Osteocyte (in vitro differentiated cells): ENCODE measurements at places on chromosomes 6 and 20.

GRCh38 chr20:910870-911770 lies 5.0 kb downstream of the ANGPT4 start:
- DNase-seq, result no peak

- DNase-seq, result no peak
Observed at GRCh38 chr6:47737406-47737805, 39.0 kb downstream of the ADGRF4 start.

DNA sequence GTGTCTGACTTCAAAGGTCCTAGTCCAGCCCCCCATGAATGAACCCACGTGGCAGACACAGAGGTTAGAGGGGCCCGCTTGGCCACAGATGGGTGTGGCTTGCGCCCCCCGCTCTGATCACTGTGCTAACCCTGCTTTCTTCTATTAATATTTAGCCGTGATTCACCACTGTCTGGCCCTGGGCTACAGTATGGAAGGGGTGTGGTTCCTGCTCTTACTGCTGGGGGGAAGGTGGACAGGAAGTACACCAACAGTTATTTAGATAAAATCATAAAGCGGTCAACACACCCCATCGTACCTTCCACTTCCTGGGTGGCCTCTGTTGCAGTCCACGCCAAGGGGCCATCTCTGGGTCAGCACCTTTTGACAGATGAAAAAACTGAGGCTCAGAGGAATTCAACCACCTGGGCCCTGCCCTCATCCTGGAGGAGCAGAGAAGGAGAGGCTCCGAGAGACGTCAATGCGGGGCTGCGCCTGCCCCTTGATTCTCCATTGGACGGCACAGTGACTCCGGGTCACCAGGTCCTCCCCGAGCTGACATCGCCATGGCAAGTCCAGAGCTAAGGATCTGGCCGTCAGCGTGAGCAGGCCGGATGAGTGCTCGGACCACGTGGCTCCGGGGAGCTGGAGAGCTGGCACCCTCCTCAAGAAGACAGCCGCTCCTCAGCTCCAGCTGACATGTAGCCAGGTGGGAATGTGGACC lies 206.3 kb downstream of the PREX1 start:
- no peak for DNase-seq

GRCh38 chr20:46056027-46056833 lies 27.2 kb downstream of the SLC12A5 start:
- DNase-seq, result peak; percentile 73

- no peak for DNase-seq
Observed at GRCh38 chr20:18665135-18665534, 77.3 kb downstream of the DTD1 start.

DNA sequence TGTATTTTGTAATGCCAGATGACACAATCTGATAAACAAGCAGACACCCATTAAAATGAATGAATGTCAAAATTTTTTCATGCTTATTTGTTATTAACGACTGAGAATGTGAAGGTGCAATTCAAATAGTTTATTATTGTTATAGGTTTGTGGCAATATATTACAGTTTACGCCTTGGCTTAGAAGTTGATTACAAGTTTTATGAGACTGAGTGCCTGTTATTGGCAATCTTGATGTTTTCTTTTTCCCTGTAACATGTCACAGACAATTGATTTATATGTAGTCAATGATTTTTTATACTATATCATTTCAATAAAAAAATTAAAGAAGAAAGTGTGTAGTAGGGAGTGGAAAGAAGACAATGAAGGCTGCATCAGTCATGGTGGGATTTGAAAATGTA lies 144.1 kb upstream of the EEF1E1 start:
- no peak for DNase-seq

- DNase-seq, result no peak
Observed at GRCh38 chr6:1461736-1462135, 72.4 kb downstream of the FOXF2 start.

DNA sequence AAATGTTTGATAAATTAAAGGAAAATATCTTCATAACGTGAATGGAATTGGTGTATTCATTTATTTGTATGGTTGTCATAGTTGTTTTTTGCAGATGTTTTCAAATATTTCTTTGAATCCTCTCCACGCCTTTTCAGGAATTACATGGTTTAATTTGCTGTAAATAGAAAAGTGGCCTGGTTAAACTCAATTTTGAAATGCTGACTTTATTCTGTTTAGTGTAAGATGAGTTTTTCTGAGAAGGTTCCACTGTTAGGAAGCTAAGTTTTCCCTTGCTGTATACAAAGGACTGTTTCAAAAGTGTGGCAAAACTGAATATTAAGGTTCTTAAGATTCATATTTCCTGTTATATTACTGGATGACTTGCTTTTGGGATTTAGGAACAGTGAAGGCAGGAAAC lies 503 bp upstream of the ZC2HC1B start:
- DNase-seq, result no peak

DNA sequence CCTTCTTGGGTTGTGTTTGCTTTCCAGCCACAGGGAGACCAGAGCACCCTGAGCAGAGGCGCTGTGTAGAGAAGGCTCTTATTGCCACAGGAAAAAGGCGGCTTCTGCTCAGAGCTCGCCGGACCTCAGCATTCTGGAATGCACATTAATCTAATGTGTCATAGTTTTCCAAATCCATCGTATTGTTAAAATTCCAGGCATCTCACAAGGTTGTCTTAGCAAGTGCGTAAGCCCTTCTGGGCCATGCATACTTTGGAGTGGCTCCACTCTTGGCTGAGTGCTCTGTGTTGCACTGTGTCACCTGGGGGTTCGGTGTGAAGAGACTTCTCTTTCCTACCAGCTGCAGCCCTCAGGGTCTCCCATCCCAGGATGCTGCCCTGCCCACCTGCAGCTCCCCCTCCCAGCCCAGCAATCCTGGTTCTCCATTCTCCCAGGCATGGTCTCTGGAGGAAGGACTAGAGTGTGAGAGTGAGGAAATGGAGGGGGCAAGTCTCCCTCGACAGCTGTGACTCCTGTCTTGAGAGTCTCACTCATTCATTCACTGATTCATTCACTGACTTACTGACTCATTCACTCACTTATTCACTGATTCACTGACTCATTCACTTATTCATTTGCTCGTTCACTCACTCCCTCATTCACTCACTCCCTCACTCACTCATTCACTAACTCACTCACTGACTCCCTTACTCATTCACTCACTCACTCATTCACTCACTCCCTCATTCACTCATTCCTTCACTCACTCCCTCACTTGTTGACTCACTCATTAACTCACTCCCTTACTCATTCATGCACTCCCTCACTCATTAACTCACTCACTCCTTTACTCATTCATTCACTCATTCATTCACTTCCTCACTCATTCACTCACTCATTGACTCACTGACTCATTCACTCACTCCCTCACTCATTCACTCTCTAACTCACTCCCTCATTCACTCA lies 83.7 kb upstream of the MPC1 start:
- DNase-seq, result no peak

GRCh38 chr6:106609699-106610098 lies 19.6 kb downstream of the RTN4IP1 start:
- no peak for DNase-seq

DNA sequence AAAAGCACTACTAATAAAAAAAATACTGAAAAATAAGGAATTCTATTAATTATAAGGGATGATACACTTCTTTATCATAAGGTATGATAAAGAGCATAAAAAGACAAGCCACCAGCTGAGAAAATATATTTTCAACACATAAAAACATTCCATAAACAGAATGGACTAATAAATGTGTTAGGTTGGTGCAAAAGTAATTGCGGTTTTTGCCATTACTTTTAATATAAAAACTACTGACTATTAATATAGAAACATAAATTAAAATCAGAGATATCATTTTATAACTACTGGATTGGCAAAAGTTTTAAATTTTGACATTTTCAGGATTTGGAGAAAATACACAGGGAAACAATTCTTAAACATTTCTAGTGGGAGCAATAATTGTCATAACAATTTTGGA lies 37.1 kb upstream of the FKBP1C start:
- no peak for DNase-seq

- DNase-seq, result no peak
Observed at GRCh38 chr6:153963352-153963751, 75.7 kb upstream of the OPRM1 start.

- DNase-seq, result no peak
Observed at GRCh38 chr20:17395729-17396128, 135.4 kb downstream of the BFSP1 start.

DNA sequence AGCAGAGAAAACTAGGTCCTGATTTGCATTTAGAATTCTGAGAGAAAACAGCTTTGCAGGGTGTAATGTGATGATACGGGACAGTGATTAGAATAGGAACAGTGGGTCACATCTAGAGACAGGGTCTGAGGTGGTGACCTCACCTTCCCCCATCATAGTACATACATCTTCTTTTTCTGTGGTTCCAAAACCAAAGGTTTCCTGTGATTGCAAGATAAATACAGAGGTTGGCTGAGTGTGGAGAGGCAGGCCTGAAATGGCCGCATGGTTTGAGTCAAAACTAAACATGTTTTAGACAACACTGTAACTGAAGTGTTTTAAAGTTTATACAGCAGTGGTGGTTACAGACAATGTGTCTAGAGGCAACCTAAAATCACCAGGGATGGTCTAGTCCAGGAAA lies 10.4 kb upstream of the NT5DC1 start:
- DNase-seq, result no peak

GRCh38 chr6:2257363-2257762 lies 12.0 kb upstream of the GMDS start:
- no peak for DNase-seq

- no peak for DNase-seq
Observed at GRCh38 chr6:20168690-20169089, 43.6 kb downstream of the MBOAT1 start.

DNA sequence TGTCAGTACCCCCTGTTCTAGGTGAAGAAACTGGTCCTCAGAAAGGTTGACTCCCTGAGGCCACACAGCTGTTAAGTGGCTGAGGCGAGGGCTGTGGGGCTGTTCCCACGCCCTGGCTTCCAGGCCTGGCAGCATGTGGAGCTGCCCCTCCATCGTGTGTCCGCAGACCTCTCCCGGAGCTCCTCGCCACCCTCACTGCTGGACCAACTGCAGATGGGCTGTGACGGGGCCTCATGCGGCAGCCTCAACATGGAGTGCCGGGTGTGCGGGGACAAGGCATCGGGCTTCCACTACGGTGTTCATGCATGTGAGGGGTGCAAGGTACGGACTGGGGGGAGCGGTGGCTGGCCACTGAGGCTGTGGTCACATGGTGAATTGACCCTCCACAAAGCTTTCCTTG lies 32.2 kb upstream of the FANCE start:
- no peak for DNase-seq

DNA sequence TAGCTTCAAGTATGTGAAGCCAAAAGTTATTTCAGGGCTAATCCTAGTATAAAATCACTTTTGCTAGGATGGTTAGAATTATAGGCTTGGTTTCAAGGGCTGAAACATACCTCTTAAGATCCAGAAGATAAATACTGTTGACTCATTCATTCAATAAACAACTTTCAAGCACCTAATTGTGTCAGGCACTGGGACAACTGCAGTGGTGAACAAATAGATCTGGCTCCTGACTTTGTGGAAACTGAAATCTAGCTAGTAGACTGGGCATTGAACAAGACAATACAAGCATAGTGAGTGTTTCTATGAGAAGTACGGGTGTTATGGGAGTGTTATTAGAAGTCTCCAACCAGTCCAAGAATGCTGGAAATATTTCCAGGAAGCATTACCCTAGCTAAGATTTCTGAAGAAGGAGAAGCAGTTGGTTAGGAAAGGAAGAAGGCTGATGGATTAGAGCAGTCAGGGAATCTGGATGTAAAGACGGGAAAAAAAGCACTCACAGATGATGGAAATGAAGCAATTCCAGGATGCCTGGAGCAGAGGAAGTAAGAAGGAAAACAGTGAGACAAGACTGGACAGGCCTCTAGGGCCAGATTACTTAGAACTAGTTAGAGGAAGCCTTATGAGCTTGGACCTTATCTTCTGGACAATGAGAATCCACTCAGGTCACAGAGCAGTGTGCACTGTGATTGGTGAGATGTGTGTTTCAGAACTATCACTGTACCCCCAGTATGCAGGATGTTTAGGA lies 132.6 kb upstream of the RAB32 start:
- DNase-seq, result no peak

DNA sequence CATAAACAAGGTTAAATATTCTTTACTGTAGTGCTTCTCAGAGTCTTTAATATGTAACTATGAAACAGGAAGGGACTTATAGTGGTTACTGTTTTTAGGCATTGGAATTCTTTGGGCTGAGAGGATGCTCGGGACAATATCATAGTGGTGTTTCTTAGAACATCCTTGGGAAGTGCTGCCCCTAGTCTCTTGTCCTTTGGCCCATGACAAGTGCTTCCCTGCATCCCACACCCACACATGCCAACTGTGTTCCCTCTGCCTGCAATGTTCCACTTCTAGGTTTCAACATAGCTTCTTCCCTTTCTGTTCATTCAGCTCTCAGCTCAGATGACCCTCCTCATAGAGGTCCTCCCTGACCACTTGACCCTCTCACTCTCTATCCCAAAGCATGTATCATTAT lies 37.6 kb downstream of the CFAP61 start:
- no peak for DNase-seq

DNA sequence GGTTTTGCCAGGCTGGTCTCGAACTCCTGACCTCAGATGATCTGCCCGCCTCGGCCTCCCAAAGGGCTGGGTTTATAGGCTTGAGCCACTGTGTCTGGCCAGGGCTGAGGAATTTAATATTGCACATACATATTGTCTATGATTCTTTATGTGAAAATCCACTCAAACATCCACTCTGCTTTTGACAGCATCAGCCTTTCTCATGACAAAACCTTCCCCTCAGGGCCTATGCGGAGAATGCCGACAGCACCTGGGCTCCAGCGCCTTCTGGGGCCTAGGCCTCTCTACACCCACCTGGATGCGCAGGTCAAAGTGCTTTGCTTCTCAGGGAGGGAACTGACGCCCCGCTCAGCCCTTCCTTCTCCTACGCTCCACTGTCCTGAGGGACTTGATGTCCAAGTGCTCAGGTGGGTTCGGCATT lies 5.4 kb downstream of the RAMACL start:
- peak; percentile 54 for DNase-seq

- DNase-seq, result no peak
Observed at GRCh38 chr6:45965792-45966191, 49.9 kb downstream of the CLIC5 start.

DNA sequence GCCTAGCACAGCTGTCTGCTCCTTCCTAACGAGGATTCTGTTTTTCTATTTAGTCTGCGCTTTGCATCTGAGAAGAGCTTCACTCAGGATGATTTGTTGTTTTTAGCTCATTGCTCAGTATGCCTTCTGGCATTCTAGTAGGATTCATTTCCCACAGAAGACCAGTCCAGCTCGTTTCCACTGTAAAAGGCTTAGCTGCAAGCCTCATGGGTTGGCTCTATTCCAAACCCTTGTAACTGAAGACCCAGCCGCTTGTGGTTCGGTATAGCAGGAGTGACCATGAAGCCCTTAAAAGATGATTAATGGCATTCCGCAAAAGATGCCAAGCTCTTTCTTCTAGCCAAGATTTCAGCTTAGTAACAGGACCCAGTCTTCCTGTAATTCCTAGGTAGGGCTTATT lies 7.2 kb downstream of the ADGRF1 start:
- DNase-seq, result peak; percentile 85

DNA sequence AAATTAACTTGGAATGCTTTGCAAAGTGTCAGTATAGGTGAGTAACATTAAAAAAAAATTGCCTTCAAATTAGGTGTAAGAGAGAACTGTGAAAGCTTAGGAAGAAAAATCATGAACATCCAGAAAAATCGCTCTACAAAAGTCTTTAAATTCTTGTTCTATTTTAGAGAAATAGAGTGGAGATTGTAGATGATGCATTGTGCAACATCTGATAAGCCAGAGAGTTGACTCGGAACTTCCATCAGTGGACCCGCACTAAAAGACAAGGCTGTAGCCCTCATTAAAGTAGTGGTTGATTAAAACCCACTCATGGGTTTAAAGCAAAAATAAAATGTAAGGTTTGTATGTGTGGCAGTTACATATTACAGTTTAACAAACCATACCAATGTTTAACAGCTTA lies 35.8 kb downstream of the MAP3K4 start:
- no peak for DNase-seq

- DNase-seq, result no peak
Observed at GRCh38 chr20:57369596-57369995, 18.5 kb downstream of the RAE1 start.
